ENCODE measurements at places on chromosomes 6 and 20.
A peak's percentile ranks its signal among the peaks of the same experiment; 100 is the strongest.

GRCh38 chr6:133166766-133167165 is 74.4 kb upstream of the EYA4 start:
- DNase-seq: no peak

GRCh38 chr6:25017932-25018567 is 82.3 kb upstream of the RIPOR2 start:
- DNase-seq: peak; percentile 72

GRCh38 chr6:137693711-137694110 is 173.3 kb upstream of the TNFAIP3 start:
- DNase-seq: no peak

GRCh38 chr6:116373300-116373699 is 2.6 kb downstream of the DSE start:
- no peak for DNase-seq

- DNase-seq: no peak
Observed at GRCh38 chr6:33755070-33755869, 8.6 kb upstream of the IP6K3 start.

- DNase-seq: no peak
Observed at GRCh38 chr20:43846516-43846905, 68.1 kb upstream of the TOX2 start.

GRCh38 chr6:1136827-1137226 is 175.1 kb upstream of the FOXQ1 start:
- DNase-seq: no peak

- no peak for DNase-seq
Observed at GRCh38 chr6:79403563-79403962, 133.7 kb downstream of the LCA5 start.

DNA sequence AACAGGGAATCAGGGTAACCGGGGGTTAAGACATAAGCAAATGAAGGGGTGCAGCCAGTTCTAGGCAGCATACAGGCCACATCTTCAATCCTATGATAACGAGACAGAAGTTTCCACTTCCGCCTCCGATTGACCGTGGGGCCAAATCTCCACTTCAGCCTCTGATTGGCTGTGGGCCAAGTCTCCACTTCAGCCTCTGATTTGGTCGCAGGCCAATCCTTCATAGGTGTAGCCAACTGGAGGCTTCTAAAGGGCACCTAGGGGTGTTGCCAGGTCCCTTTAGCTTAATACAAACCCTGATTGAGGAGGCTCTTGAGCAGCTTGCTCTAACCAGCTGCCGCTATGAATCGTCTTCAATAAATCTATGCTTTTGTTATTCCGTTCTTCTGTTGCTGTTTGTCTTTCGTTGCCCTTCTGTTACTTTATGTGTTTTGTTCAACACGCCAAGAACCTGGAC is 2.1 kb upstream of the ERGIC3 start:
- no peak for DNase-seq

GRCh38 chr6:135084001-135084915 is 29.6 kb upstream of the HBS1L start:
- no peak for DNase-seq

- DNase-seq: no peak
Observed at GRCh38 chr6:168333039-168333438, 13.5 kb upstream of the DACT2 start.

DNA sequence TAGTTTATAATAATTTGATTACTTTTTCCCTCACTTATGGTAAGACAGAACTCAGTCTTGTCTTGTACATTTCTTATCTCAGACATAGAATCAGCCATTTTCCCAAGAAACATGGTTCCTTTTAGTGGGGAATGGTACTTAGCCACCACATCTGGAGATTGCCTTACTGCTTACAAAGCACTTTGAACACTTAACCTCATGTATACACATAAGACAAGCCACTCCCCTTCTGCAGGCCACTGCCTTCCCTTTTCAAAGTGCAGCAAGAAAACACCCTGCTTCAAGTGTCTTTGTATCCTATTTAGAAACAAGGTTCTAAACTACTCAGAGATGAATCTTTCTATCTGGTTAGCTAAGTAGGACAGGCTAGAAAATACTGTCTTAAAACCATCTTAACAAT is 159.2 kb downstream of the UBE3D start:
- DNase-seq: no peak

GRCh38 chr6:157323255-157323965 is at the start of gene TMEM242:
Gene TMEM242, minus strand, starts transcription at chr6:157323519. Its CDS starts 20 bp downstream, at chr6:157323499.
- peak; percentile 82 for DNase-seq

GRCh38 chr20:13259921-13260320 is 38.8 kb downstream of the ISM1 start:
- no peak for DNase-seq

DNA sequence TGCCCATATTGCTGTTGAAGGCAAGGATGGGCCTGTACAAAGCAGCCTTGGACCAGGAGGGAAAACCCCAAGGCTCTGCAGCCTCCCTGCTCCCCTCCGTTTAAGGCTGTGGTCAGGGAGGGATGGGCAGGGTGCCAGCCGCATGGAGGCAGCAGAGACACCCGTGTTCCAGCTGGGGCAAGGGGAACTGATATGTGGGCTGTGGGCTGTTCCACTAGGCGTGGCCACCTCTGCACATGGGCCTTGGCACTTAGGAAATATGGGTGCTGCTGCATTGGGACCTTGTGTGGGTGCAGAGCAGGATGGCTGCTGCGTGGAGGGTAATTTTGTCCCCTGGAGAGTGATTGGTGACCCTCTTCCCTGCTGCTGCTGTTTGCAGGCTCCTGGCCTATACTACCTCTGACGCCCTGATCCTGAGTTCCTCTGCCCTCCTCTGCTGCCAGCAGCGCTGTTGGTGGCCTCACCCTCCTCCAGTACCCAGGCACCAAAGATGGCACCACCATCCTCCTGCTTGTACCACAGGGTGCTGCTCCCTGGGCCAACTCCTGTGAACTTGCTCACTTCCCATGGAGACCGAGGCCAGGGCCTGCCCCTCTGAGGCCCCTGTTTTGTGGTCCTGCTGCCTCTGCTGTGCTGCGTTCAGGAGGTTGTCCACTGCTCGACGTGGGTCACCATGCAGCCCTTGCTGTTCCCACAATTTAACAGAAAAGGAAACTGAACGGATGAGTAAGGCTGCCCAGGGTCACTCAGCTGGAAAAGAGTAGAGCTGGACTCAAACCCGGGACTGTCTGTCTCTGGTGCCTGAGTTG is 35.3 kb downstream of the PANK2 start:
- no peak for DNase-seq

DNA sequence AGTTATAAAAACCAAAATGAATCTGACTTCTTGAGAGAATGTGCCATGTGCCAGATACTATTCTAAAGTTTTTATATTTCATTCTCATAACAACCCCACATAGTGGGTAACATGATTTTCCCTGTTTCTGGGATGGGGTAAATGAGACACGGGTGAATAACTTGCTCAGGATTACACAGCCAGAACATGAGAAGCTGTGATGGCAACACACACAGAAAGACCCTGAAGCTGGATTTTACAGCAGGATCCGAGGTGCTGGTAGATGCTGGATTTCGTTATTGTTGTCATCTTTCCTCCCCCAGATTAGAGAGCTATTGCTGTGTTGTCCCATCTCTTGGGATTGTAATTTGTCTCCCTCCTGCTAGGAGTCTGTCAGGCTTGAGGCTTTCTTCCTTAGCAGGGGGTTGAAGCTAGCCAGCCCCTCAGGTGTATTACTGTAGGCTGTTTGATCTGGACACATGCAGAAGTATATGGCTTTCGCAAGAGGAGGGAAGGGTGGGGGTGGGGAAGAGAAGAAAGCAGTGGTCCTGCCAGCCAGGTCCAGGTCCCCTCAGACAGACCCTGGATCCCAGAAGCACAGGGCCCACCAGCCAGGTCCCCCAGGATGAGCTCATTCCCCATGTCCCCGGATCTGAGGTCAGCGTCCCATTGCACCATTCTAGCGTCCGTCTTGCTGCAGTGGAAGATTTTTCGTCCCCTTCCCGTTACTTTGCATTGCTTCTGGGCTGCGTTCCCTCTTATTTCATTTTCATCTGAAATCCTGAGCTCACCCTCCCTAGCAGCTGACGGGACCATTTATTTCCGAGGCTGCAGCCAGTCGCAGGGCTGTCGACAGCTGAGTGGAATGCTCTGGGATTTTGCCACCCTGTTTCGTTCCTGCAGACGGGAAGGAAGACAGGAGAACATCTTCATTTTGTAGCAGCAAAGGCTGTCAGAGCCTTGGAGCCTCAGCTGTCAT is 7.3 kb upstream of the KCNG1 start:
- no peak for DNase-seq

DNA sequence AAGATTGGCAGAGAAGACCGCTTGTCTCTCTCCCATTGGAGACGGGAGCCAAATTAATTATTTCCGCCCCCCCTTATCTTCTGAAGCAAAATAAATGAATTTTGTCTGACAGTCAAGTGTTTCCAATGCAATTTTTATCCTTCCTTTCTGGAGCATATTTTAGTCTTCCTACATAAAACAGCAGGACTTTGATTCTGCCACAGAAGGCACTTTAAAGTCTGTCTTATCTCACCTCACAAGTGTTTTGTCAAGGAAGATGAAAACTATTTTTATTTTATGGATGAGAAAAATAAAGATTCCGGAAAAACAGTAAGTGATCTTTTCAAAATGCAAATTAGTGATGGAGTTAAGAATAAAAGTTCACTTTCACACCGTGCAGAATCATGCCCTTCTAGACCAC is 140.4 kb downstream of the OPRM1 start:
- no peak for DNase-seq

- DNase-seq: no peak
Observed at GRCh38 chr6:21899708-21900107, 306.2 kb downstream of the SOX4 start.

GRCh38 chr6:99501762-99502161 is 13.5 kb downstream of the USP45 start:
- DNase-seq: no peak

GRCh38 chr6:45608252-45608913 is 230.6 kb upstream of the SUPT3H start:
- DNase-seq: no peak

DNA sequence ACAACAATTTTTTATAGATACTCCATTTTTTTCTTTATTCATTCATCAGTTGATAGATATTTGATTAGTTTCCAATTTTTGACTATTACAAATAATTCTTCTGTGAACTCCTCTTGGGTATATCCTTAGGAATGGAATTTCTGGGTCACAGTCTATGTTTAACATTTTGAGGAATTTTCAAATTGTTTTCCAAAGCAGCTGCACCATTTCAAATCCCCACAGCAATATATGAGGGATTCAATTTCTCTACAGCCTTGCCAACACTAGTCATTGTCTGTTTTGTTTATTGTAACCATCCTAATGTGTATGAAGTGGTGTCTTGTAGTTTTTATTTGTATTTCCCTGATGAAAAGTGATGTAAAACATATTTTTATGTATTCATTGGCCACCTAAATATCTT is 320.3 kb upstream of the DEFB112 start:
- DNase-seq: no peak

- DNase-seq: peak; percentile 6
Observed at GRCh38 chr6:96923871-96924493, 546 bp upstream of the KLHL32 start.

GRCh38 chr6:3739311-3739897 is 12.1 kb downstream of the PXDC1 start:
- DNase-seq: no peak

DNA sequence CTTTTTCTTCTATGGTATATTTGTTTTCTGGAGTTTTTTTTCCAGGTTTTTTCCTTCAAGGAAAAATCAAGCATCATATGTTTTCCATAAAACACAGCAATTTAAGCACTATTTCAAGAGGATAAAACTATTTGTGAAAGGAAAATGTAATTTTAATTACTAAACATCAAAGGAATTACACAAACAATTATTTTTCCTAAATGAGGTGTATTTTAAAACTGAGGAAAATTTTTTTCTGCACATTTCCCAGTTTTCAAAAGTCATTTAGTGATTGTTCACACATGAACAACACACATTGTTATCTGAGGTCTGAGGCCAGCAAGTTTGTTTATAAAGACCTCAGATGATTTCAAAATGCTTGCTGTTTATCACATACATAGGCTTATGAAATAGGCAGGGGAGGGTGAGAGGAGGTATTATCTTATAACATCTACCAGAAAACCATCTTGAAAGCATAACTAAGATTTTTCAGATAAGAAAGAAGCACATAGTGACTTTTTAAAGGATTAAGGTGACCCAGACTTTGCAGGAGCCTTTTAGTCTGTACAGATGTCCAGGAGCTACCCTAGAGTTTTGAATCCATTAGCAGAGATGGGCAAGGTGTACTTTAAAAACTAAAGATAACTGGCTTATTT is 381.6 kb downstream of the GJA1 start:
- DNase-seq: no peak

GRCh38 chr6:151690303-151690702 is 117.2 kb upstream of the ESR1 start:
- no peak for DNase-seq

- no peak for DNase-seq
Observed at GRCh38 chr20:46938434-46938833, 43.8 kb downstream of the EYA2 start.

DNA sequence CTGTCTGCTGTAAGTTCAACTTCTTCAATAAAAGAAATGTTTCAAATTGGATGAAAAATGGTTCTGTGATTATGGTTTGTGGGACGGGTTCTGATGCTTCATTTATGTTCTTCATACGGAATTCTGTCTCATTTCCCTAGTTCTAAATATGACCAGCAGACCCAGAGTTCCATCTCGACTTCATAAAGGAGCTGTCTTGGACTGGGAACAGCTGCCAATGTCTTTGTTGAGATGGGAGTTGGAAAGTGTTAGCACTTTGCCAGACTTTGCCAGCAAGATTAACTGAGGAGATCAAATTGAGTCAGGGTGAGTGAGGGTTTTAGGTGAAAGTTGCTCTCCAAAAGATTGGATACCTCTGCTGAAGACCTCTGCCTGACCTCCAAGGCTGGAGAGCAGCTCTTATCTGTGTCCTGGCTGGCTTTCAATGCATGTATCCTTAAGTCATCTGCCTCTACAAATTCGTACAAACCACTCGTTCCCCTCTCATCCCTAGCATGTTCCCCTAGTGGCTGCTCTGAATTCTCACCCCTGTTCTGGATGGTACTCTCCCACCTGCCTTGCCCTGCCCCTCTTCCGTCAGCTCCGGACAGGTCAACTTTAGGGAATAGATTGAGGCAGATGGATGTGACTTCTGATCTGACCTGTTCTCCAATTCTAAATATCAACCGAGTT is at the start of gene EFCAB8:
Gene EFCAB8 (plus strand): TSS at position 223 of the 672 bp plus-strand sequence. CDS start 4,870 bp downstream, outside the sequence.
- DNase-seq: no peak

DNA sequence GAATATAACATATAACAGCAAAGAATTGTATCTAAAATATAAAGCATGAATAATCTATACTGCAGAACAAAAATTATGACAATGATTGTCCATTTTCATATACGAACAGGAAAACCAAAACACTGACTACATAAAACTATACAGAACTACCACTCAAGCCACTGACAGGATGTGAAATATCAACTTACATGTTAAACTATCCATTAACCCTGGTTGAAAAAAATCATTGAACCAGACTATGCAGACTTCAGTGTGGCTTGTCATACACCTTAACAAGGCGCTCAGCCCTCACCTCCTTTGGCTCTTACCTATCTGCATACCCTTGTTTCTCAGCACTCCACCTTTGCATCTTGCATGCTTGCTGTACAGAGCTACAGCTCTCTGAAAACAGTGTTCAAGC is 34.9 kb downstream of the ASCC3 start:
- DNase-seq: no peak

DNA sequence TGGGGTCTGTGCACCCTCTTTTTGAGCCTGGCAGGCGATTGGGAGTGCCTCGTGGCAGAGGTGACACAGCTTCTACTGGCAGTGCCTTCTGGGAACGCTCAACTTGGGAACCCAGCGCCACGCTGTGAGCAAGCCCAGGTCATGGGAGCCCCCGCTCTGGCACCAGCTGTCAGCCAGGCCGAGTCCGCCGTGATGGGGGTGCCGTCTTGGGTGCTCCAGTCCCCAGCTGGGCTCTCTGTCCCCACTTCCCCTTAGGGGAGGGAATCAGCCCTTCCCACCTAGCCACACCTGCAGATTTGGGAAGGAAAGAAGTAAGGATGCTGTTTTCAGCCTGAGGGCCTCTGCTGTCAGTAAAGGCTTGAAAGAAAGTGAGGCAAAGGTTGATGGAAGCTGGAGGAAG is 31.0 kb upstream of the NTSR1 start:
- no peak for DNase-seq
